ENCODE measurements at places on chromosomes 2 and 18.

DNA sequence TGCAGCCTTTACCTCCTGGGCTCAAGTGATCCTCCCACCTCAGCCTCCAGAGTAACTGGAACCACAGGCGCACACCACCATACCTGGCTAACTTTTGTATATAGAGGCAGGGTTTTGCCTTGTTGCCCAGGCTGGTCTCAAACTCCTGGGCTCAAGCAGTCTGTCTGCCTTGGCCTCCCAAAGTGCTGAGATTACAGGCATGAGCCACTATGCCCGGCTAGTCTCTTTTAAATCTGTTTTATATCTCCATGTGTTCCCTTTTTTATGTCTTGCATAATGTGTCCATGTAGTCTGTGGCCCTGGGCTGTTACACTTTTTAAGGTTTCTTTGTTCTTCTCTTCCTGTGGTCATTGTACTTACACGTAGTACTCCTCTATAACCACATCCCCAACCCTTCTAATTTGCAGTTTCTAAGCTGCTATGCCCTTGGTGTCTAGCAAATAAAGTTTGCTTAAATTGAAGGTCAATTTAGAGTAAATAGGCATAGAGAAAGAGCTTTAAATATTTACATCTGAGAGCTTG is 168.2 kb downstream of the MCFD2 start:
- no peak for DNase-seq

DNA sequence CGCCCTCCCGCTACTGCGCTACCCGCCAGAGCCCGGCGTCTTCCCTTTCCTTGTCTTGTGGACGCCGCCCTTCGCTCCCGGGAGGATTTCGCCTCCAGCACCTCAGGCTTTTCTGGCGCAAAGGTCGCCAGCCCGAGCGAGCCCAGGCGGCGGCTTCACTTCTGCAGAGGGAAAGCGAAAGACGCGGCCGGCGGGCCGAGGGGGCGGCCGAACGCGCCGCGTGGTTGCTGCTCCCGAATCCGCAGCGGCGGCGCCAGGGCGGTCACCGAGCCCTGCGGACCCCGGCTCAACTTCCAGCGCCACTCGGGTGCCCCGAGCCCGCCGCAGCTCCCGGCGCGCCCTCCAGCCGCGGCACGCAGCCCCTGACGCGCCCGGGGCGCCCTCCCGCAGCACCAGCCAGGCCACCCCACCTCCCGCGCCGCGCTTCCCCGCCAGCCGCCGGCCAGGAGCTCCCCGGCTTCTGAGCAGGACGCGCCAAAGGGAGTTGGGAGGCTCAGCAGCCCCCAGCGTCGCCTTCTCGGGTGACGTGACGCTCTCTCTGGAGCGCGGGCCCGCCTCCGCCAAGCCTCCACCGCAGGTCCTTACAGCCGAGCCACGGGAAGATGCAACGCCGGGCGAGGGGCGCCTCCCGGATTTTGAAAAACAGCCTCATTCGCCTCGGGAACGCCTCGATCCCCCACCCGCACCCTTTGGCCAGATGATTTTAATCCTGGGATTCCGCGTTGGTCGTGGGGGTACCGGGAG is 84.9 kb upstream of the EPB41L3 start:
- no peak for DNase-seq

- DNase-seq: no peak
Observed at GRCh38 chr2:47223980-47224379, 68.9 kb upstream of the STPG4 start.

DNA sequence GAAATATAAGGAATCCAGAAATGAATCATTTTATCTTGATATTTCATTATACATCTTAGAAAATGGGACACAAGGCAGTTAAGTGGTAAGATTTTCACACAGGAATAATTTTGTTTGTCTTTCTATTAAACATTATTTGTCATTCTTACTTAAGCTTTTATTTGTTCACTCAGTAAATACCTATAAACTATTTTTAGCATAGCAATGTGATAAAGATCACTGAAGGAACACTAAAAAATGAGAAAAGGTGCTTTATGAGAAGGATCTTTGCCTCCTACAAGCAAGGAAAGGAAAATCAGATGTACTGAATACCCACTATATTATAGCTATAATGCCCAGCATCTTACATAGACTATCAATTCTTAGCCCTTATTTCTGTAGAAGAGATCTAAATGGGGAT is 176.2 kb upstream of the NYAP2 start:
- no peak for DNase-seq

GRCh38 chr2:190318931-190319554 is 583 bp downstream of the HIBCH start:
- no peak for DNase-seq

DNA sequence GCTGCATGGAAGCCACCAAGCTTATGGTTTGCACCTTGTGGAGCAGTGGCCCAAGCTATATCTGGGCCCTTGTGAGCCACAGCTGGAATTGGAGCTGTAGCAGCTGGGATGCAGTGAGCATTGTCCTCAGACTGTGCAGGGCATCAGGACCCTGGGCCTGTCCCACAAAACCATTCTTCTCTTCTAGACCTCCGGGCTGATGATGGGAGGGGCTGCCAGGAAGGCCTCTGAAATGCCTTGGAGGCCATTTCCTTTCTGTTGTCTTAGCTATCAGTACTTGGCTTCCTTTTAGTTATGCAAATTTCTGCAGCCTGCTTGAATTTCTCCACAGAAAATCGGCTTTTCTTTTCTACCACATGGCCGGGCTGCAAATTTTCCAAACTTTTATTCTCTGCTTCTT is 46.4 kb upstream of the CSRNP3 start:
- DNase-seq: no peak

DNA sequence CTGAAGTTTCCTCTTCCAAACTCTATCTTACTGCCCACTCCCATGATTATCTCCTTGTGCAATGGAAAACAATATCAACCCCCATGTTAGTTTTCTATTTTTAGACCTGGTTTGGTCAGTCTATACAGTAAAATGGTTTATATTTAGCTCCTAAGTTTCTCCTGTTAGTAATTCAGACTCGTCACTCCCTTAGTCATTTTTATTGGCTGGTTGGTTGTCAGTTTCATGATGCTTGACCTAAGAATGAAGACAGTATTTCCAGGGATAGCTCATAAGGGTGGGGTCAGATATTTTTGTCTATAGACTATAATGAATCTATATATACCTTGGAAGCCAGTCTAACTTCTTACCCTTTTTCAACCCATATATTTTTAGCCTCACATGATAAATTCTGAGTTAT is 61.4 kb upstream of the NEUROD1 start:
- DNase-seq: no peak

- DNase-seq: no peak
Observed at GRCh38 chr2:86426271-86426670, 14.9 kb upstream of the KDM3A start.

- DNase-seq: no peak
Observed at GRCh38 chr2:46704041-46704440, 211.6 kb downstream of the MCFD2 start.

DNA sequence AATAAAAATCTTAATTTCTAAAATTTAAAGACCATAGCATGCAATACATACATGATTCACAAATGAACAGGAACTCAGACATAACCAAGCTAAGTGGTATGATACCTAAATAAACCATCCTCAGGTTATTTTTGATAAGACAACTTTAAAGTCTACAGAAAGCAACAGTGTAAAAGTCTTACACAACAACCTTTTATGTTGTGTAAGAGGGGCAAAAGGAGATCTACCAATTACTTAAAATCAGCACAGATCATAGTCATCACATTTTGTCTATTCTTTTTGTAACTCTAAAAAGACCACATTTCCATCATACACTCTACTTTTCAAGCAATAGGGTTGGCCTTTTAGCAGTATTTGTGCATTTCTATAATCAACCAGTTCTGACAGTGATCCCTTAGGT is 16.3 kb downstream of the SP3 start:
- DNase-seq: no peak

- DNase-seq: no peak
Observed at GRCh38 chr2:6024784-6025183, 332.6 kb downstream of the SOX11 start.

- no peak for DNase-seq
Observed at GRCh38 chr18:62737241-62737873, 22.0 kb downstream of the PHLPP1 start.

DNA sequence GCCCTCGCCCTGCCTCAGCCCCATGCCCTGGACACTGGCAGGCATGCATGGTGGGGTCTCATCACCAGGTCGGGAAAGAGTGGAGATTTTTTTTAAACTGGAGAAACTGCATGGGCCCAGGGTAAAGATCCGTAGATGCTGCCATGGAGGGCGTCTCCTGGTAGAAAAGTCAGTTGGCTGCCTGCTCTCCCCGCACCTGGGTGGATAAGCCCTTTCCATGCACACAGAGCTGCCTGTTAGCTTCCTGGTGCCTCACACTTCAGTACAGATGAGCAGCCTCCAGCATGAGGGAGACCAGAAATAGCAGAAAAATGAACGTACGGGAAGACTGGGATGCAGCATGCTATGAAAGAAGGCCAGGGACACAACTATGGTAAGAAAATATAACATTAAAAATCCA is 92.0 kb downstream of the ASAP2 start:
- DNase-seq: no peak

GRCh38 chr18:23864624-23865023 is 149.9 kb upstream of the TTC39C start:
- no peak for DNase-seq

- DNase-seq: no peak
Observed at GRCh38 chr2:152222975-152223637, 47.5 kb upstream of the STAM2 start.

DNA sequence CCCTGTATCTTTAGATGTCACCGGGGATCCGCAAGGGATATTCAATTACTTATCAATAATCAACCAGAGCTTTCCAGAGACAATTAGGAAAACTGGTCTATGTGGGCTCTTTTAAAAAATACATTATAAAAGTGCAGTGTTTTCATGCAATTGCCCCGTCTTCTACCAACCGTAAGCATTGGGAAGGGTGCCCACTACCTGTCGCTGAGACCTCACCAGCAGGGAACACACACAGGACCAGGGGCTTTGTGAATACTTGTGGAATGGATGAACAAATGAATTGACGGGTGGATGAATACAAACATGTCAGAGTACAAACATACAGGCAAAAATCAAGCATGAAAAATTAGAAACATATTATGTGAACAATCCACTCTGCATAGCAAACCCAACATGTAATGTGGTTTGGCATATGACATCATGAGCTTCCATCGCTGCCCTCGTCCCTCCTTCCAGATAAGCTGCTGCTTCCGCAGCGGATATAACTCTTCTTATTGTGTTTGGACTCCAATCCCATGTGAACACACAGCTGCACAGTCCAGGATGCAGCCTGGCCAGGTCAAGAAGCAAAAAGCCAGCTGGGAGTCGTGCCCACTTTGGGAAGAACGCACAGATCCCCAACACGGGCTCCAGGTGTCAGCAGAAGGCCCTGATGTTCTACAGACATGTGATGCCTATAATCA is 5.3 kb downstream of the FHL2 start:
- DNase-seq: no peak

DNA sequence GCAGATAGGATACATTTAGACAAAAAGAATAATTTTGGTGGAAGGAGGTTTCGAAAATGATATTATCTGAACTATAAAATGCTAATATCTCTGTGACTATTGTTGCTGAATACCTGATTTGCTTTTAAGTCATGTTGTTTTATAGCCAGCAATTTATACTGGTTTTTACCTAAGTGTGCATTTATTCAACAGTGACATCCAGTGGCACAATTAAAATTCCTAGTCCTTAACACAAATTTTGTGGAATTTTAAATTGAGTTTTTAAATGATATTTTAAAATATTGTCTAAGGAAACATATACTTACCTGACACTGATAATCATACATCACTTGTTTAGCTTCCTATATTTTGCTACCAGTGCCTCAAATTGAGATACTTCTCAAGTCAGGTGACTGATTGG is 144.8 kb downstream of the ARHGAP28 start:
- no peak for DNase-seq

- peak; percentile 29 for DNase-seq
Observed at GRCh38 chr18:79517341-79517740, 121.6 kb downstream of the NFATC1 start.

- DNase-seq: no peak
Observed at GRCh38 chr18:78540636-78541529, 438.7 kb upstream of the SALL3 start.

DNA sequence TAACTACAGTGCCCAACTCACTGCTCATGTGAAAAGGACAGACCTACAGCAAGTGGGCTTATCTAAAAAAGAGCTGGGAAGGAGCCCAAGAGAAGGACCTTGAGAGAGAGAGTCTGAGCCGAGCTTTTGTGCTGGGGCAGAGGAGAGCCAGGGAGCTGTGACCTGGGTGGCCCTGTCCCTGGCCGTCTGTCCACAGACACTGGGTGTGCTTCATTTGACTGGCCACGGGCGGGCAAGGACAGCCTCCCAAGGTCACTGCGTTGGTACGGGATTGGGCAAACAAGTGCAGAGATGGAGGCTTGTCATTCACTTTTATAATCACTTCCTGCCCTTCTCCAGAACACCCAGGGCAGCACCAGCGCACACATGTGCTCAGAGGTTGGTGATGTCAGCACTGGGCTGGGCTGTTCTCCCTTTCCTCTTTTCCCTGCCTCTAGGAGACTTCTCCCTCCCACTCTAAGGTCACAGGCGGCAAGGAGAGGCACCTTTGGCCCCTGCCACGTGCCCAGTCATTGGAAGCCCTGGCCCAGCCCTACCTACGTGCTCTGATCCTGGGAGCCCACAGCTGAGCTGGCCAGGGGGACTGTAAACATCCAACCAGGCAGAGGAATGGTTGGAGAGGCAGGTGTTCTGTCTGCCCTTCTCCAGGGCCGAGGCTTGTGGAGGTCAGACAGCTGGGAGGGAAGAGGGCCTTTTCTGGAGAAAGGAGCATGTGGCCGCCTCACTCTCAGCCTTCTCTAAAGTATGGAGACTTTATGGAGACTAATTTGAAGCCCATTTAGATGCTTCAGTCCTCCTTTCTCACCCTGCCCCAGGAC is 6.4 kb upstream of the PSD4 start:
- DNase-seq: no peak

DNA sequence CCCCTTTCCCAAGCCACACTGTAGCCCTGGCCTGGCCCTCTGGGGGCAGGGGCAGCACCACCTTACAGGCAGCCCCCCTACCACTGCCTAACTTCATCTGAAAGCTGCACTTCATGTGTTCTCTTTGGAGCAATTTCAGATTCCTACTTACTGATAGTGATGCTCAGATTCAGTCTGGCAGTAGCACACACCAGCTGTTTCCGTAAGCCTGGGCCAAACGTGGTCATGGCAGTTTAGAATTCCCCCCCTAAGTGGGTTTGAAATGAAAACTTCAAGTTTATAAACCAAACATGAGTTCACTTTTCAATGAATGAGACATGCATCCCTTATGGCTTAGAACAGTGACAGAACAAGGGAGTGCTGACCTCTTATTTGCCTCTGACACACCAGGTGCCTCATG is 29.4 kb downstream of the GDF7 start:
- DNase-seq: no peak
